ENCODE measurements at places on chromosomes 5 and 9. TPM values are rescaled to one million over a fixed set of nuclear protein-coding genes. Genes with fewer than 3 reads are reported as not detected.

Gene PHF24
- total RNA-seq: not detected

Gene TMEM38B
- total RNA-seq: 12.5 TPM

Gene HAVCR2
- under 0.01 TPM for total RNA-seq

DNA sequence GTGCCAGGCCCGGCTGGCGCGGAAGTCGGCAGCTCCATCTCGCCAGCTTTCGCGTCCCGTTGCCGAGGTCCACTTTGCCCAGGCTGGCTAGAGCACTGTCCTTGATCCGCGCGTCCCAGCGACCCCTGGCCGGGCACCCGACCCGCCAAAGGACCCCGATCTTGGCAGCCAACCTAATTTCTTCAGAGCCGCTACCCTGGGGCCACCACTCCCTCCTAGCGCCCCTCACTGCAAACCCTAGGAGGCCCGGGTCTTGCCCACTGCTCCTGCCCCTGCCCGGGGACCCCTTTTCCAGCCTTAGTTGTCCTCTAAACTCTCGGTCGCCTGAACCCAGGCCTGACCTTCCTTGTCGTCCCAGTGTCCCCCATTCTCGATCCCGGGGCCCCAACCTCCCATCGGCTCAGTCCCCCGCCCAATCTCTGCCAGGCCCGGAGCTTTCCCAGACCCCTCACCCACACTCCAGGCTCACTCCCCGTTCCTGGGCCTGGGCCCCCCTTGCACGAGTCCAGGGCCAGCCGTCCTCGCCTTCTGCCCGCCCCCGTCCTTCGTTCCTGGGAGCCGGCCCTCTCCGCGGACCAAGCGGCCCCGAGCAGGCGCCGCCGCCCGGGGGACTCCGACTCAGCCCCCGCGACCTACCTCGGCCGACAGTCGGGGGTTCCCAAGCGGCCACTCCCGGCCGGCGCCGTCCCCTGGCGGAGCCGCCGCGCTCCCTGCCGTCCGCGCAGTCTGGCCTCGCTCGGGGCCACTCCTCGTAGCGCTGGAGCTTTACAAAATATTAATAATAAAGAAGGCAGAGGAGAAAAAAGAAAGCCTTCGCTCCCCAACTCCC, 701 bp upstream of the LMX1B start:
- no peak for DNase-seq

- no peak for DNase-seq
These were observed 68.6 kb upstream of the ACTBL2 start for GRCh38 chr5:57551251-57551650.

GRCh38 chr9:86034863-86035734, 64.3 kb downstream of the GOLM1 start:
- DNase-seq: peak; percentile 40

- peak; percentile 66 for DNase-seq
These were observed 4.8 kb upstream of the PLGRKT start for GRCh38 chr9:5442400-5443011.

DNA sequence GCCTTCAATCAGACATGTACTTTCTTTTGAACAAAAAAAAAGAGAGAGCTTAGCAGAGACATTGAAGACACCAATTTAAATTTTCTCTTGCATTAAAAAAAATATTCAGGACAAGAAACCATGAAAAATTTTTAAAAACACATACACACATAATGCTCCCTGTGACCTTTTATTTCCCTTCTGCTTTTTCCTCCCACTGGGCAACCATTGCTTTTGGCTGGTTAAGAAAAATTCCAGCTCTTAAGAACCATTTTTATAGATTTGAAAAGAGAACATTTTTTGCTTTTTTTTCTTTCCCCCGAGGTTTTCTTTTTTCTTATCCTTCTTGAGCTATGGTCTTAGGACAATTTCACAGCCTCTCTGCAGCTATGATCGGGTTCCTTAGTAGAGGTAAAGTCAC, 6.1 kb upstream of the HMHB1 start:
- no peak for DNase-seq
